Fibroblast of skin of left quadriceps (primary cell): ENCODE measurements at places on chromosomes 6 and 20.
A peak's percentile ranks its signal among the peaks of the same experiment; 100 is the strongest.

GRCh38 chr6:14059791-14060436 lies 57.7 kb upstream of the CD83 start:
- no peak for DNase-seq

DNA sequence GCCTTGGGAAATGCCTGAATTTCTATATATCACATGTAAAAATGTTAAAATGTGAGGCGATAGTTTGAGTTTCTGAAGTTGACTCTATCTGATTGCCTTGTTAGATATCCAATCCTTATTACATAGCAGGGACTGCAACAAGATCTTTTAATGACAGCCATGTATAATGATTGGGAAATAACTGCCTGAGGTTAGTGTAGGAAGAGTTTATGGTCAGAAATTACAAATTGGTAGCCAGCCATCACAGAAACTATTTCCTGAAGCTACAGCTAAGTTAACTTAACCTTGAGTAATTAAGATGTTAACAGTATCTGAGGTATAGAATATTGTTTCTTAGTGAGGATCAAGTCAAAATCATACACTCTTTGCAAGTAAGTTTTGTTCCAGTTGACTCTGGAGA lies 41.0 kb downstream of the AKIRIN2 start:
- DNase-seq: peak; percentile 43

GRCh38 chr6:157867155-157867559 lies 44.1 kb downstream of the SNX9 start:
- DNase-seq: peak; percentile 18

DNA sequence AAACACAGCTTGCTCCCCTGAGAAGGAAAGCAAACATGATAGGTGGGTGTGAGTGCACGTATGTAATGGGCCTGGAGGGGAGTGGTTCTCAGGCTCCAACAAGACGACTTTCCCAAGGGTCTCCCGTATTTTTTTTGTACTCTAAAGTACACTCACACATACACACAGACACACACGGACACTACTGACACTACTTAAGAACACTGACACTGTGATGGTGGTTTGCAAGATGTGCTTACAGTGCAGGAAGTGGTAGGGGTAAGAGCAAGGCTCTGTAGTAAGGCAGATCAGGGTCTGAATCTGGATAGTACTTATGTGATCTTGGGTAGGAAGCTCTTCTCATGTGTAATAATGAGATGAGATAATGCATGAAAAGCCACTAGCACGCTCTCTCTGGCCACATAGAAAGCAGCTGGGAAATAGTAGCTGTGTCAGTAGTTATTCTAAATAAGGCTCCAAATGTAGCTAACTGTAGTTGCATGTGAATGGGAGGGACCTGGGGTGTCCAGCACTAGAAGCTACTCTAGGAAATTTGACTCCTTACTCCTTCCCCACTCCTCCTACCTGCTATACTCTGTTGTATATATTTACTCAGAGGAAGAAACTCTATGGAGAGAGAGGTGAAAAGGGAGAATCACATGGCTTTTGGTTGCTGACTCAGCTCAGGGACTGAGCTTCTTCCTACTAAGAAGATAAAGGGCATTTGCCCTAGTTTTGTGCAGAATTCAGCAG lies 8.4 kb upstream of the ZBTB24 start:
- no peak for DNase-seq

- DNase-seq: no peak
Observed at GRCh38 chr20:49863666-49864065, 51.0 kb downstream of the SLC9A8 start.

GRCh38 chr20:8095648-8096572 lies 36.2 kb upstream of the PLCB1 start:
- DNase-seq: no peak
